ENCODE measurements at places on chromosomes 1 and 21.

- no peaks in the 10 kb centered on the region for H3K36me3 ChIP-seq
- no peaks in the 10 kb centered on the region for H3K27me3 ChIP-seq
- H3K4me3 ChIP-seq, result no peak overlapping the region
- DNase-seq, result no peak
- H3K27ac ChIP-seq, result no peak overlapping the region
- H3K4me1 ChIP-seq, result peaks cover 21% of the 10 kb centered on the region
These were observed 31.4 kb downstream of the SZRD1 start for GRCh38 chr1:16398371-16398953.

- H3K27ac ChIP-seq, result no peak overlapping the region
- no peak overlapping the region for H3K4me3 ChIP-seq
- no peak for DNase-seq
- no peaks in the 10 kb centered on the region for H3K4me1 ChIP-seq
- H3K27me3 ChIP-seq, result no peaks in the 10 kb centered on the region
These were observed 26.0 kb downstream of the ROR1 start for GRCh38 chr1:63799820-63800219.

DNA sequence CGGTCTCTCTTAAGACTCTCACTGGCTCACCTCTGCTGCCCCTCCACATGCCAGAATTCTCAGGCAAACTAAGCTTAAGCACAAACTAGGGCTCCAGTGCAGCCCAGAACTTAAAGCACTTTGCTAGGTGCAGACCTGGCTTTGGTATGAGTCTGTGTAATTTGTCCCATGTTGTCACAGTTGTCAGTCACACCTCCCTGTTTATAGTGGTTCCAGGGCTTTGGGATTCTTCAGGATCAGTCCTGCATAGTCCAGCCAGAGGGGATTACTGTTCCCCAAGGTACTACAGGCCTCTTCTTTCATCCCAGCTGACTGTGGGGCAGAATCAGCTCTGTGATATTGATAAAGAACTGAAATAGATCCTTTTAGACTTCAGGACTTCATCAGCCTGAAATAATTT lies 105.0 kb upstream of the UBE2U start:
- no peak overlapping the region for H3K4me3 ChIP-seq
- H3K4me1 ChIP-seq, result peaks cover 23% of the 10 kb centered on the region

DNA sequence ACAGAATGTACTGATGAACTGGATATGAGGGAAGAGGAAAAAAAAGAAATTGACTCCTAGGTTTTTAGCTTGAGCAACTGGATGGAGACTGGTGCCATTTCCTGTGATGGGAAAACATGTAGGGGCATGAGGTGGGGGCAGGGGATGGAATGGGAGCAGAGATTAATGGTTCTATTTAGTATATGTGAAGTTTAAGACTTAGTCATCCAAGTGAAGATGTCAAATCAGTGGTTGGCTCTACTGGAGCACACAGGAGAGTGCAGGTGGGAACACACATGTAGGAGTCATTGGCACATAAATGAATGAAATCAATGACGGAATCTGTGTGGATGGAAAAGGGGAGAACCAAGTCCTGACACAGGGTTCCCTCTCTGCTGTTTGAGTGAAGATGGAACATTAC lies 224.4 kb upstream of the COA6 start:
- no peak overlapping the region for H3K27ac ChIP-seq
- H3K4me3 ChIP-seq, result no peak overlapping the region
- no peak for DNase-seq
- H3K4me1 ChIP-seq, result no peaks in the 10 kb centered on the region
- no peaks in the 10 kb centered on the region for H3K36me3 ChIP-seq

DNA sequence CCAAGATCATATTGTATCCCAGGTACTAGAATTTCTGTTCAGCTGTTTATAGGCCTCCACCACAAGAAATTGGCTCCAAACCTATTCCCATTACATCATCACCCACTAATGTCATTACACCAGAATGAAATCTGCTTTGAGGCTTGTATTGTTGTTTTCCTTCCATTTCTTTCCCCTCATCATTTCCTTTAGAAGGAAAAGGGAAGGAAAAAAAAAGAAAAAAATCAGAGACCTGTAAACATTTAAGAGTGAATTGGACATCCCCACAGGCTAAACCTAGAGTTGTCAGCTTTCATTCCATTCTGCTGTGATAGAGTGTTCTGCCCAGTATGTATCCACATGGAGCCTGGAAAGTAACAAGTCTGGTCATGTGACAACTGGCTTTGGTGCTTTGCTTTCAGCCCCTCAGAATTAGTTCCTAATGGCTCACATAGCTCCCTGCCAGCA lies 44.6 kb downstream of the NFYC start:
- H3K4me3 ChIP-seq, result no peak overlapping the region
- H3K27me3 ChIP-seq, result no peaks in the 10 kb centered on the region
- H3K36me3 ChIP-seq, result peaks cover 21% of the 10 kb centered on the region
- no peak for DNase-seq

DNA sequence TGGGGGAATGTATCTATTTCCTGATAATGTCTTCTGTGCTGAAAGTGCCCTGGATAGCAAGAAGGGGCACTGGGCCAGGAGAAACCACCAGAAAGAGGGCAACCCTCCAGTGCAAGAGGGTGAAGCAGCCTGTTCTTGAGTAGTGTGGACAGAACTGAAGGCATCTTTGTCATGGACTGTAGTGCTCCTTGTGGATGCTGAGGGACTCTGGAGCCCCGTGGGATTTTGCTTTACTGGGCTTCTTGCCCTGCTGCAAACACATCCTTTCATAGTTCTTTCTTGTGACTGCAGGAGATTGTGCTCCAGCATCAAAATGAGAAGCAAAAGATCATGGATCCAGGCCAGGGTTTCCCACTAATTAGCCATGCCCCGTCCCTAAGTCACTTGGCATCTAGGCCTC lies 300.6 kb downstream of the ZNF326 start:
- peaks cover 2% of the 10 kb centered on the region for H3K27me3 ChIP-seq
- no peak overlapping the region for H3K4me3 ChIP-seq
- DNase-seq, result no peak
- H3K4me1 ChIP-seq, result no peaks in the 10 kb centered on the region

GRCh38 chr1:157487504-157487903 lies 64.8 kb downstream of the FCRL5 start:
- H3K4me3 ChIP-seq, result no peak overlapping the region
- no peaks in the 10 kb centered on the region for H3K27me3 ChIP-seq
- no peak for DNase-seq
- no peaks in the 10 kb centered on the region for H3K36me3 ChIP-seq
- no peaks in the 10 kb centered on the region for H3K4me1 ChIP-seq
- no peak overlapping the region for H3K27ac ChIP-seq

GRCh38 chr21:33031152-33031911 lies 5.6 kb downstream of the OLIG2 start:
- H3K4me3 ChIP-seq, result no peak overlapping the region
- H3K27ac ChIP-seq, result no peak overlapping the region

DNA sequence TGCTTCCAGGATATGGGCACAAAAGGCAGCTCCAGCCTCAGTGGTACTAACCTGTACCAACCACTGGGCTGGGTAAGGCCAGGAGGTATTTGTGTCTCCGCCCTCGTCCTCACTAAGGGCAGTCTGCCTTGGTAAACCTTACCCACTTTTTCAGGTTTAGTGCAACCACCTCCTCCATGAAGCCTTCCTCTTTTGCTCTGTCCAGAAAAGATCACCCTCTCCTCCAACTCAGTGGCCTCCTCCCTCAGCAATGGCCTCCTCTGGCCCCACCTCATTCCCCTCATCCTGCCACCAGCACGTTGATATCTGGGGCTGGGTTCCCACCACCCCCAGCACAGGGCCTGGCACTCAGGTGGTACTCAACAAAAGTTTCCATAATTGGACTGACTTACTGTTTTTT lies 161.5 kb downstream of the GRIK3 start:
- H3K27ac ChIP-seq, result no peak overlapping the region
- H3K4me3 ChIP-seq, result no peak overlapping the region
- DNase-seq, result no peak
- H3K4me1 ChIP-seq, result no peaks in the 10 kb centered on the region
- peaks cover 2% of the 10 kb centered on the region for H3K27me3 ChIP-seq

- H3K4me1 ChIP-seq, result no peaks in the 10 kb centered on the region
- H3K27me3 ChIP-seq, result no peaks in the 10 kb centered on the region
- no peak for DNase-seq
- no peaks in the 10 kb centered on the region for H3K36me3 ChIP-seq
- H3K4me3 ChIP-seq, result no peak overlapping the region
- no peak overlapping the region for H3K27ac ChIP-seq
These were observed 32.1 kb upstream of the CHRM3 start for GRCh38 chr1:239354231-239354630.

DNA sequence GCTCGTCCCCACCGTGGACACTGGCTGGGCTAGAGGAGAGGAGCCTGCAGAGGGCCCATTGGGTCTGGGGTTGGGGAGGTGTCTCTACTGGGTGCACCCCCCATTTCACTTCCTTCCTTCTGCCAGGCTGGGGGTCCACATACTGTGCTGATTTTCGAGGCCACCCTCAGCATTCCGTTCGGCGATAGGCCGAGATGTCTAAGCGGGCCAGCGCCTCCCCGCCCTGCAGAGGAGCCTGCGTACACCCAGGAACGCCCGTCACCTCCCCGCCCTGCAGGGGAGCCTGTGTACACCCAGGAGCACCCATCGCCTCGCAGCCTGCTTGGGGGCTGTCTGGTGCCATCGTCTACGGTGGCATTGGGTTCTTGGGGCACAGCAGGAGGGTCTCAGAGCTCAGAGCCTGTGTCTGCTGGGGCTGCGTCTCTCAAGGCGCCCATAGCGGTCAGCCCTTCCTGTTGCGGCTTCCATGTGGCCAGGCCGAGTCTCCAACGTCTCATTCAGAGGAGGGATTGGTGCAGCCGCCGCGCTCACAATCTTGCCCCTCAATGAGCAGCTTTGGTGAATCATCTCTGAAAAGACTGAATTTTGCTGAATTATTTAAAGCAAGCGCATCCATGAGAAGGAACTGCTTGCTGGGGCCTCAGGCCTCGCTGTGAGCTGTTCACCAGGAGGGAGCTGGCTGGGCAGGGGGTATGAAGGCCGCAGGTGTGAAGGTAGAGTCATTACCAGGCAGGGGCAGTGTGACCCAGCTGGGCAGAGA lies 30.7 kb upstream of the AGPAT3 start:
- H3K27me3 ChIP-seq, result peaks cover 6% of the 10 kb centered on the region
- no peak overlapping the region for H3K27ac ChIP-seq
- H3K4me1 ChIP-seq, result no peaks in the 10 kb centered on the region

DNA sequence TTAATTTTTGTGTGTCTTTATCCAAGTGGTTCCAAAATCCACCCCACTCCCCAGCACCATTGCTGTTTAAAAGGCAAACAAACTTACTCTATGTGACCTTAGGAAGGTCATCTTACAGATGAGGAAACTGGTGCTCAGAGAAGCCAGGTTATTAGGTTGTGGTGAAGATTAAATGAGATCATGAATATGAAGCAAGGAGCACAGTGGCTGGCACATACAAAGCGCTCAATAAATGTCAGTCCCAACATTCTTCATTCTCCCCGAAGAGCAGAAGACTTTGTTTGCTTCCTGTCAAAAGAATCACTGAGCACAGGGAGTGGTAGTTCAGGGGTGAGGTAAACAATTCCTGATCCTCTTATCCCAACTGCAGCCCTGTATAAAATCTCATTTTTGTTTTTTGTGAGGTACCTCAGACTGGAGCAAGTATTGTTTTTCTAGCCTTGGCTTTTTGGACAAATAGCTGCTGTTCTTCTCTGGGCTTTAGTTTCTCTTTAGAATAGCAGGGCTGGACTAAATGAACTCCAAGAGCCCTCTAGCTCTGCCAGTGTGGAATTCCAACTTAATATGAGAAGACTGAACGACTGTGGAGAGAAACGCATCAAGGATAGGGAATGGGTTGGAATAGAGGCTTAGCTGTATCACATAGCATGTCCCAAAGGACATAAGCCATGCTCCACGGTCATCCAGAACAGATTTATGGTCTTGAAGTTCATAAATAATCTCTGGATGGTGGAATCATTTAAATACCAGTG lies 455.3 kb upstream of the USP24 start:
- H3K36me3 ChIP-seq, result no peaks in the 10 kb centered on the region
- H3K27ac ChIP-seq, result no peak overlapping the region
- peaks cover 7% of the 10 kb centered on the region for H3K4me1 ChIP-seq
- H3K27me3 ChIP-seq, result no peaks in the 10 kb centered on the region
- no peak overlapping the region for H3K4me3 ChIP-seq

DNA sequence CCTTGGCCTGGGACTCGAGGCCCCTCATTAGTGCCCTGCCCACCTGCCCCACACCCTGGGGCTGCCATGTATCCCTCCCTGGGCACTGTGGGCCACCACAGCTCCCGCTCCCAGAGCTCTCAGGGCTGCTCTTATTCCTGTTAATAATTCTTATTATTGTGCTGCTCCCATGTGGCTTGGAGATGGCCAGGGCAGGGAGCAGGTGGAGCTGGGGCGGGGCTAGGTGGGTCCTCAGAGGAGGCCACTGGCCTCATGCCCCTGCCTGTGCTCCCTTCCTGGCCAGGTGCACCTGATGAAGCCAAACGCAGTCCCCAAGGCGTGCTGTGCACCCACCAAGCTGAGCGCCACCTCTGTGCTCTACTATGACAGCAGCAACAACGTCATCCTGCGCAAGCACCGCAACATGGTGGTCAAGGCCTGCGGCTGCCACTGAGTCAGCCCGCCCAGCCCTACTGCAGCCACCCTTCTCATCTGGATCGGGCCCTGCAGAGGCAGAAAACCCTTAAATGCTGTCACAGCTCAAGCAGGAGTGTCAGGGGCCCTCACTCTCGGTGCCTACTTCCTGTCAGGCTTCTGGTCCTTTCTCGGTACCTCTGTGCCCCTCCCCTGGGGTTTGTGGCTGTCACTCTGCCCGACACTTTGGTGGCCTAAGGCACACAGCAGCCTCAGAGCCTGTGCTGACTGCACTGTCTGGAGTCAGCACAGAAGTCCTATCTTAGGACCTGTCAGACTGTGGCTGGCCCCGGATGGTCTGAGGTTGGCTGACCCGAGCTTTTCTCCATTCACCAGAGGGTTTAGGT lies 34.1 kb downstream of the BMP8A start:
- H3K4me3 ChIP-seq, result no peak overlapping the region
- peaks cover 3% of the 10 kb centered on the region for H3K36me3 ChIP-seq
- H3K27ac ChIP-seq, result no peak overlapping the region
- DNase-seq, result no peak

DNA sequence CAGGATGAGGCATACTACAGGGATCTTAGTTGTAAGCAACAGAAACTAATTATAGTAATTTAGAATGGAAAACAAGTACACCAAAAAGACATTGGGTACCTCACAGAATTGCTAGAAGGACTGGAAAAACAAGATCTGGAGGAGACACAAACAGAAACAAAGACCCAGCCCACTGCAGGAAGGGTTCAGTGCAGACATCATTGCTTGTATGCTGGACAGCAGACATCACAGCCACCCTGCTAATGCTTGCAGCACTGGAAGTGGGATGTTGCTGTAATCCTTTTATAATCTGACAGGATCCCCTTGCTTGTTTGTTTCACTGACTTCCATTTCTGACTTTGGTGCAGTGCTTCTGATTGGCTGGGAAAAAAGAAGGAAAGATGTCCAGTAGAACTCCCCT lies 111.4 kb upstream of the ZNF678 start:
- no peaks in the 10 kb centered on the region for H3K27me3 ChIP-seq
- no peak overlapping the region for H3K4me3 ChIP-seq
- H3K4me1 ChIP-seq, result no peaks in the 10 kb centered on the region

GRCh38 chr1:240094041-240094722 lies 2.5 kb downstream of the FMN2 start:
- H3K27me3 ChIP-seq, result peaks cover 61% of the 10 kb centered on the region
- H3K4me3 ChIP-seq, result no peak overlapping the region
- DNase-seq, result no peak
- H3K36me3 ChIP-seq, result no peaks in the 10 kb centered on the region
- H3K4me1 ChIP-seq, result no peaks in the 10 kb centered on the region
